ENCODE measurements at places on chromosomes 16 and 17.
A peak's percentile ranks its signal among the peaks of the same experiment; 100 is the strongest.

DNA sequence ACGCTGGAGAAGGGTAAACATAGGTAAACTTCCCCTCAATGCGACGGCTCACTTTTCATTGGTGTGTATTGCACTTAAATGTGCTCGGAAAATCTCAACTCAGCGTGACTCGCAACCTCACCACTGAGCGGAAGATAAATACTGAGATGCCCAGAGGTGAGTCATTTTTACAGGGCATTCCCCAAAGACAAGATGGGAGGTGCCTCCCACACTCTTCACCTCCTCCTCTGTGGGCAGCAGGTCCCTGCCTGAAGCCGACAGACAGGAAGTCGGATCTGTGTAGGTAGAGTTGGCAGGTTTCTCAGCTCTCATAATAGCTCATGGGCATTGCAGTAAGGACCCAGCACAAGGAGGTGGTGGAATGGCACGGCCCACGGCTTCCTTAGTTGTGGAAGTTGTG is 274.6 kb upstream of the HSBP1 start:
- DNase-seq = no peak

- DNase-seq = no peak
Measured at GRCh38 chr17:41976142-41976768, 9.7 kb downstream of the CNP start.

- no peak for DNase-seq
Measured at GRCh38 chr16:61681124-61681523, 355.1 kb downstream of the CDH8 start.

- DNase-seq = no peak
Measured at GRCh38 chr16:23607726-23608125, 11.6 kb upstream of the NDUFAB1 start.

DNA sequence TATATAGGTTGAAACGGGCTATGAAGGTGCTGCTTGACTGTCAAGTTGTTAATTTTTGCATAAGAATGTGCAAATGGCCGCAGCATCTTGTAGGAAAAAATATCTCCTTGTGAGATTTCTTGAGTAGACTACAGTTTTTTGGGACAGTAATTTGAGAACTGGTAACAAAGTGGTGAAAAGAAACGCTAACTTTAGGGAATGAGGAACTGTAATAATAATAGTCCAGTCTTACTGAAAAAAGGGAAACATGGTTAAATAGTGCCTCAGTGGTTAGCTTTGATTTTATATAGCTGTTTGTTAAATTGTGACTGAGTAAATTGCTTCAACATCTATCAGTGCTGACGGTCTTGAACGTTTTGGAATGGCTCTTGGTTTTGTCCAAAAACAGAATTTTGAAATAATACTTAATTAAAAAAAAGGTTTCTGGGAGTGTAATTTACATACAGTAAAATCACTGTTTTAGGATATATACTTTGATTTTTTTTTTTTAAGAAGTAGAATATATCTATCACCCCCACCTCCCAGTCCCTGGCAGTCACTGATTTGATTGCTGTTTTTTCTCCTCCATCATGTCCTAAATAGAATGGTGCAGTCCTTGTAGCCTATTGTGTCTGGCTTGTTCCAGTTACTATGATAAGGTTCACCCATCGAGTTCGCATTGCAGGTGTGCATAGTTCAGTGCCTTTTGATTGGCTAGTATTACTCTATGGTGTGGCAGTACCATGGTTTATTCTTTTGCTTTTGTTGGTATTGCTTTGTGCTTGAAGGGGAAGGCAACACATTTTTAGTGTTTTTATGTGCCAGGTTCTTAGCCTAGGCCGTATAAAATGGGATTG is 2.8 kb downstream of the HAPSTR1 start:
- no peak for DNase-seq

DNA sequence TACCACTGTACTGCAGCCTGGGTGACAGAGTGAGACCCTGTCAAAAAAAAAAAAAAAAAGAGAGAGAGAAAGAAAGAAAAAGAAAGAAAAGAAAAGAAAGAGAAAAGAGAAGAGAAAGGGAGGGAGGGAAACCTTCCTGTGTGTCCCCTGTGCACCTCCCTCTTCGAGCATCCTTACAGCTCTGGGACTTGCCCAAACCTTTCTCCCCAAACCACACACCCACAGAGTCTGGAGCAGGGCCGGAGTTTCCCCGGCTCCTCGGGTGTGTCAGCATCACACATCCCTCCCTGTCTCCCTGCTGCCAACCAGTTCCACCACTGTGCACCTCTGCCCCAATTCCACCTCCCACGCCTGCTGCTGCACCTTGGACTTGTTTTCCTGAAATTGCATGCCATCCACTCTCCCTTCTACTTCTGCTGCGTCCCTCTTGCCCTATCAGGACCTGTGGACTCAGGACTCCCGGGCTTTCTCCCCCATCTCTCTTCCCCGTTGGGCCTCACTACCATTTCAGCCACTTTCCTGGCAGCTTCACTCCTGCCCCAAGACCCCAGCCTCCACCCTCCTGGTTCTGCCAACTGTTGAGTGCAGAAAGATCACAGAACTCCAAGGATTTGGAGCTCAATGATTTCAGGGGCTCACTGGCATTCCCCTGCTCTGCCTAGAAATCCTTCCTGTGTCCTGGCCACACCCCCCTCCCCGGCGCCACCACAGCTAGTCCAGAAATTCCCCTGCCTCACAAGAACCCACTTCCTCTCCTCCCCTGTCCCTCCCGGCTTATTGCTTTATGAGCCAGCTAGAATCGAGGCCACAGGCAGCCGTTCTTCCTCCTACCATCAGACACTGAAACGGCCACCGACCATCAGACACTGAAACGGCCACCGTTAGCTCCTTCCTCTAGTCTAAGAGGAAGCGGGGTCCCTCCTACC is 3.7 kb upstream of the CDK3 start:
- peak; percentile 24 for DNase-seq

- no peak for DNase-seq
Measured at GRCh38 chr16:50616386-50616785, 64.7 kb downstream of the SNX20 start.

- no peak for DNase-seq
Measured at GRCh38 chr16:74626741-74627416, 20.0 kb upstream of the GLG1 start.

DNA sequence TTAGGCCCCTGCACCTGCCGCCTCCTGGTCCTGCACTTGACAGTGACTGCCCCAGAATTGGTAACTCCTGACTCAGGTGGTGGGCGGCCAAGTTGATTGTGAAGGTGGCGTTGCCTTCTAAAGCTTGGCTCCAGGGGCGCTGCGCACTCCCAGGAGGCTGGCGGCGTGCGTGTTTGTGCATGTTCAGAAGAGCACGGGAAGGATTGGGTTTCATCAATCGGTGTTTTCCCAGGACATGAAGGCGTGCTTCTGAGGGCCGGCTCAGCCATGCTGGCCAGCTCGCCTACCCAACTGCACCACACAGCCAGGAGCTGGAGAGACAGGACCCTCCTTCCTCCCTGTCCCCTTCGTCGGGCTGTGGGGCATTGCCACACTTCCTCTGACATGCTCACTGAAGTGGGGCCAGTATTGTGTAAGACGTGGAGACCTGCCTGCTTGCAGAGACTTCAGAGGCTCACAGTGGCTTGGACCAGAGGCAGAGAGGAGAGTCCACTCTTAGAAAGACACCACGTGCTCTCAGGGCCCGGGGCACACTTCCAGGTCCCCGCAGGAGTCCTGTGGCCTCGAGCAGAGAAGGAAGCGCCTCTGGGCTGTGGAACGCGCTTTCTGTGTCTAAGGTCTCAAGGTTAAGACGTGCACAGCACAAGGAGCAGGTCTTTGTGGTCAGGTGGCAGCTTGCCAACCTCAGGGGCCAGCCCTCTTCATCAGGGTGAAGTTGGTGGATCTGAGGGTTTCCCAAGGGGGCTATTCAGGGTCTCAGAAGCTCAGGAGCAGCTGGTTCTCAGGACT is 2.8 kb downstream of the RAB40C start:
- DNase-seq = no peak

GRCh38 chr16:65287307-65287706 is 165.4 kb upstream of the CDH11 start:
- DNase-seq = no peak

- peak; percentile 92 for DNase-seq
Measured at GRCh38 chr16:11255737-11256660, at the start of gene SOCS1. SOCS1 (minus strand) TSS chr16:11256204; CDS start chr16:11255478, 726 bp downstream.

DNA sequence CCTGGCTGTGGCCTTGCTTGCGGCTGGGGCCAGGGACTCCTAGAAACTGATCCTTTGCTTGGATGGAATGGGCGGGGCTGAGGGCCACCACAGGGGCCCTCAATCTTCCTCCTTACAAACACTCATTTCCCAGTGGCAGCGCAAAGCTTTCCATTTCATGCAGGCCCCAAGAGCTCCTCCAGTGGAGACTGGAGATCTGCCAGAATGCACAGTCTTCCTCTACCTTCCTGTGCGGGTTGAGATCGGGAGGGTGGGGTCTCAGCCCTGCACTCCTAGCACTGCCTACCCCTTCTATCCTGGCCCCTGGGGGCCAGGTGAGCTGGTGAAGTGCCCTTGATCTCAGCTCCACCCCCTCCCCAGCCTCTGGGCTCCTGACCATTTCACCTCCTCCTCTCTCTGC is 1.7 kb downstream of the NRN1L start:
- DNase-seq = no peak

GRCh38 chr17:38751144-38751807 is 1.3 kb upstream of the PSMB3 start:
- DNase-seq = no peak

- DNase-seq = peak; percentile 28
Measured at GRCh38 chr17:79626156-79626890, 15.5 kb upstream of the RBFOX3 start.

DNA sequence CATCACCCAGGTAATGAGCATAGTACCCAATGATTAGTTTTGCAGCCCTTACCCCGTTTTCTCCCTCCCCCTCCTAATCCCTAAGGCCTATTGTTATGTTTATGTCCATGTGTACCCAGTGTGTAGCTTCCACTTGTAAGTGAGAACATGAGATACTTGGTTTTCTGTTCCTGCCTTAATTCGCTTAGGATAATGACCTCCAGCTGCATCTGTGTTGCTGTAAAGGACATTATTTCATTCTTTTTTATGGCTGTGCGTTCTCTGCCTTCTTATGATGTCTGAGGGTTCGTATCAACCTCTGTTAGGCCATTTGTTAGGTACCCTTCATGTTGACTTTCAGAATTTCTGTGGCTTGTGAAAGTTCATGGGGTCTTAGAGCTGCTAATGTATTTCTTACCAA is 31.0 kb downstream of the CTCF start:
- DNase-seq = no peak

DNA sequence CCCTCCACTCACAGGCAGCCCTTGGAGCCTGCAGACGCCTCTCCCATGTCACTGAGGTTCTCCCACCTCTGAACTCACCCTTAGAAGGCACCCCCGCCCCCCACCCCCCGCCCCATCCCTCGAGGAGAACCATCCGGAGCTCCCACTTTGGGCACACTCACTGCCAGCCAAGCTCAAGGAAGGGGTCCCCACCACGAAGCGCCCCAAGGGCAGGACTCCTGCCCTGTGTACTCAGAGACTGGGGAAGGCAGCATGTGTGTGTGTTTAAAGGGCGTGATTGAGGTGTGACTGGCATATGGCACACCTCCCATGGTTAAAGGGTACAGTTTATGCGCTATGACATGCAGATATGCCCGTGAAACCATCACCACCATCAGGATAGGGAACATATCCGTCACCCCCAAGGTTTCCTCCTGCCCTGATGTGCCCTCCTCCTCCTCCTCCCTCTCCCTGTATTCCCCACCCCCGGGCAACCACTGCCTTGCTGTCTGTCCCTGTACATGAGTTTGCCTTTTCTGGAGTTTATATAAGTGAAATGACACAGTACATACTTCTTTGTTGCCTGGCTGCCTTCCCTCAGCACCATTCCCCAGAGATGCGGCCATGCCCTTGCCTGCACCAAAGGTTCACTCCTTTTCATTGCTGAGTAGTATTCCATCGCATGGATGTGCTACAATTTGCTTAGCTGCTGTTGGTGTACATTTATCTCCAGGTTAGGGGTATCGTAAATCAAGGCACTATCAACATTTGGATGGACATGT is 14.0 kb upstream of the RBFOX3 start:
- DNase-seq = peak; percentile 35

GRCh38 chr17:38674749-38675615 is at the start of gene EPOP:
EPOP (minus strand) TSS chr17:38674957; CDS start chr17:38674495, 462 bp downstream.
- peak; percentile 100 for DNase-seq

DNA sequence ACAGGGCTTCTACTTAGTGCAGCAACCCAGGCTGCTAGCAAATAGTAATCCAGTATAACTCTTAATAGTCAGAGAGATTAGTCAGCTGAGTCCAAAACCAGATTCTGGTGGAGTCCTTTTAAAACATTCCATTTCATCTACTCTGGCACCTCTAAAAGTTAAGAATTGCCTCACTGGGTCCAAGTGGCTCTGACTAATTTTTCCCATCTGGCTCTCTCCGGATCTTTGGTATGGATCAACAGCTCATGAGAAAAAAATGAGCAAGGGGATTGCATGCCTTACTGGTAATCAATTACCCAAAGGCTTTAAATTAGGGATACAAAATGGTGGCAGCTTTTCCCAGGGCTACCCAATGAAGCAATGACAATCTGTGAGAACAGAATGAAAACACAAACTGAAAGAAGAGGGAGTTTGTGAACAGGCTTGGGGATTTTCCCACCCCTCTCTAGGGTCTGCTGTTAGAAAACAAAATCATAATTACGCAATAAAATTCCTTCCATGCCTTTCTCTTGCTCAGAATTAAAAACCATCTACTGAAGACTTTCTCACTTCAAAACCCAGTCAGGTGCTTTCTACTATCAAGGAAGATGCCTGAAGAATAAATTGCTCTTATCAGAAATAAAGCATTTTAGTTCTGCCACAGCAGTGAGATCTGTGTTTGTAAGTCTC is 84.6 kb upstream of the PMFBP1 start:
- DNase-seq = no peak

GRCh38 chr17:10899281-10899680 is 61.4 kb upstream of the PIRT start:
- DNase-seq = no peak

GRCh38 chr17:42704490-42704836 is 22.1 kb downstream of the CNTNAP1 start:
- no peak for DNase-seq

GRCh38 chr17:71850812-71851211 is 270.0 kb upstream of the SOX9 start:
- DNase-seq = no peak

DNA sequence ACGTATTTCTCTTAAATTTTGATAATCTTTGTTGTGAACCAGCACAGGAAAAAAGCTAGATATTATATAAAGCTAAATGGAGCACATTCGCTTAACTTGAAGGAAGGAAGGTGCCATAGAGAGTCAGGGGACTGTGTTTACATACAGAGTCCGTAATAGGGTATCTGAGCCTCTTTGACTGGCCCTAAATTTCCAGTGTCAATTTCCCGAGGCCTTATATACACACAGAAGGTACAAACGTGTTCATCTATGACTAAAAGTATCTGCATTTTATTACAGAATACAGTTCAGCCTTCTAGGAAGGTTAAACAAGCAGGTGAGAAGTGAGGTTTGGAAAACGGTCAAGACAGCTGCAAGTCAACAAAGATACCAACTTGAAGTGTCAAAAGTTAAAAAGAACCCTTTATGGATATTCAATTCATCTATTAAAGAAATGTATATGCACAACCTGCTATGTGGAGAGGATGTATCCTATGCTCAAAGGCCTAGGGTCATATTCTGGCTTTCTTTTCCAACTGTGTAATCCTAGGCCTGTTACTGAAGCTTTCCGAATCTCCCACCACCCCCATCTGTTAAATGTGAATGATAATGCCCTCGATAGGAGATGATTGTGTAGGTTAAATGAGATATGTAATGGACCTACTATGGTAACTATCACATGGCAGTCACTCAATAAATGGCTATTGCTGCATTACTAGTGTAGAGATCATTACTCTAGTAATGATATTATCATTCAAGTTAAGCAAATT is 263.7 kb upstream of the MAF start:
- no peak for DNase-seq

All from D341Med (cell line).